ENCODE measurements at places on chromosomes 1 and 21.

DNA sequence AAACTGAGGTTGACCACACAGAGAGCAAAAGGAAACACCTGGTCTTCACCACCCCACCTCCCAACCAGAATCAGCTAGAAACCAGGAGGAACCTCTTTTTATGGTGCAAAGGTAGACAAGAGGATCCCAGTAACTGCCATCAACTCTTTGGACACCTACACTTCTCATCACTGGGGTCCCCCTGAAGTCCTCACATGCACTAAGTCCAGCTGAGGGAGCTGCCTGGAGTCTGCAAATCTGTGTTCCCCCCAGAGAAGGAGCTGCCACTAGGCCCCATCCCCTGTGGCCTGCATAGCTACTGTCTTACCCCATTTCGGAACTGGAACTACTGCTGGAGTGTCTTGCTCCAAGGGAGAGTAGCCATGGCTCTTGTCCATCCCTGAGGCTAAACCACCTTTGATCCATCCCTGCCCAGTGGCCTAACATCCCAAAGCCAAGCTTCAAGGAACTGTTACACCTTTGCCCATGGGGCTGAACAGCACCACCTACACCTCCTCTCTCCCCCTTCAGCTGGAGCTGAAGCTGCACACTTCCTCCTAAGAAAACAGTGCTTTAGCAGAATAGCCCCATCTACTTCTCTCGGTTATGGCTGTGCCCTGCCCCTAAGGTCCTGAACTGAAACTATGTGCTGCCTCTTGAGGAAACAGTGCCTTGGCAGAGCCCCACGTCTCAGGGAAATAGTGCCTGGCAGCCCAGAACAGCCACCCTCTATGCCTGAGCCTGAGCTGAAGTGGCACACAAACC, 85.4 kb upstream of the CD53 start:
- DNase-seq = no peak

- no peak for DNase-seq
Observed at GRCh38 chr21:32962268-32962667, 63.5 kb upstream of the OLIG2 start.

DNA sequence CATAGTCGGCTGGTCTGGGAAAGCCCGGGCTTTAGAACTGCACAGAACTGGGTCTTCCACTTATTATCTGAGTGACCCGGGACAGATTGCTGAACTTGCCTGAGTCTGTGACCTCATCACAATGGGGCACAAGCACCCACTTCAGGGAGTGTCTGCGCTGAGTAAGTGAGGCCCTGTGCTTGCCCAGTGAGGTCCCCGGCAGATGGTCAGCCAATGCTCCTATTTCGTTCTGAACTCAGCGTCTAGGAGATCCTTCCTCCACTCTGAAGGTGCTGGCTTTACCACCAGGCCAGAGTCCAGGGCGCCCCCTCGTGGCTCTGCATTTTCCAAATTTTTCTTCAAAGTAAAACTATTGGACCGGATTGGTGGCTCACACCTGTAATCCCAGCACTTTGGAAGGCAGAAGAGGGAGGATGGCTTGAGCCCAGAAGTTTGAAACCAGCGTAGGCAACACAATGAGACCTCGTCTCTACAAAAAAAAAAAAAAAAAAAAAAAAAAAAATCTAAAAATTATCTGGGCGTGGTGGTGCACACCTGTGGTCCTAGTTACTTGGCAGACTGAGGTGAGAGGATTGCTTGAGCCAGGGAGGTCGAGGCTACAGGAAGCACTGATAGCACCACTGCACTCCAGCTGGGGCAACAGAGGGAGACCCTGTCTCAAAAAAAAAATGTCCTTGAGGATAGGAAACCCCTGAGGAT, 61.7 kb downstream of the FCRL5 start:
- peak; percentile 79 for DNase-seq

DNA sequence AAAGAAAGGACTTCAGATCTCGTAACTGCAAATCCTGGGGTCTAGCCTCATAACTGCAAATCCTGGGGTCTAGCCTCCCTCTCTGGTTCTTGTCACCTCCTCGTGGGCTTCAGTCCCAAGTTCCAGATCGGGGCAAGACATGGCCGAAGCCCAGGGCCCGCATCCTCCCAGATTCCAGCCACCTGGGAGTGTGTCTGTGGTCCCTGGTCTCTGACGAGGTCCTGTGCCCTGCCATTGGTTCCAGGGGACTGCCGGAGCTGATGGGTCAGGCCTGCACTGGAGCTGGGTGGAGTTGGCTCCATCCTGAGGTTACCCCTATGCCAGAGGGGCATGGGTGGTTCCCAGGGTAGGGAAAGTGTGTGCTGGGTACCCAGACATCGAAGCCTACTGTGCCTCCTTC, 17.7 kb upstream of the C1orf174 start:
- DNase-seq = no peak

- no peak for DNase-seq
Observed at GRCh38 chr21:36203603-36203889, 46.9 kb downstream of the DOP1B start.

DNA sequence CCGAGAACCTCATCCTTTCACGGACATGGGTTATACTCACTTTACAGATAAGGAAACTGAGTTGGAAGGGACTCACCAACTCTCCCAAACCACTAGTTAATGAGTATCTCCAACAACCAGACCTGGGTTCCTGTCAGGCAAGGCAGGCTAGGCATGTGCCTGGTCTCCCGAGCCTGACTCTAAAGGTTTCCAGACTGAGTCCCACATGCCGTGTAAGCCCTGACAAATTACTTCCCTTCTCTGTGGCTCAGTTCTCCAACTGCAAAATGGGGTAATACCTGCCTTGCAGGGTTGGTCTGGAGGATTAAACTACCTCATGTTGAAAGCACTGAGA, 34.3 kb downstream of the SSBP3 start:
- no peak for DNase-seq

DNA sequence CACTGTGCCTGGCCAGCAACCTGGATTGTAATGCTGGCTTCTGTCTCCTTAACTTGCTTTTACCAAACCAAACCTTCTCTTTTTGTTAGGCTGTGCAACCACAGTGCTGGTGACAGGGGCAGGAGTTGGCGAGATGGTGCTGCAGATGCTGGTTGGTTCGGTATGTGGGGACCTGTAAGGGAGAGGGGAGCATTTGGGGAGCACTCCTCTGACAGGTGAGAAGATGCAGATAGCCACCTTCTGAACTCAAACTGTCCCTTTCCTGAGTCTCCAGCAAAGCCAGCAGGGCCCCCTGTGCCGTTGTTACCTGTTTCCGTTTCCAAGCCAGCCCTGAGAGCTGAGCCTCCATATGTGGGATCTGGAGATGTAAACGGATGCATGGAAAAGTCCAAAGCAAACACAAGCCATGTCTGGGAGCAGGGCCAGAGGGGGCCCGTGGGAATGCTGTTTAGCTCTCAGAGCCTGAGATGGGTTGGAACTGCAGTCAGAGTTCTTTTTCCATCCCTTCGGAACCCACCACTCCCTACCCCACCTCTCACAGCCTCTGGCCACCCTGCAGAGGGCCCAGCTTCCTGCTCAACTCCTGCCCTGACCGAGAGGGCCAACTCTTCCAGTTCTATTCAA, 34.0 kb downstream of the ELK4 start:
- peak; percentile 91 for DNase-seq

GRCh38 chr1:185670187-185670627, 64.0 kb upstream of the HMCN1 start:
- DNase-seq = no peak

DNA sequence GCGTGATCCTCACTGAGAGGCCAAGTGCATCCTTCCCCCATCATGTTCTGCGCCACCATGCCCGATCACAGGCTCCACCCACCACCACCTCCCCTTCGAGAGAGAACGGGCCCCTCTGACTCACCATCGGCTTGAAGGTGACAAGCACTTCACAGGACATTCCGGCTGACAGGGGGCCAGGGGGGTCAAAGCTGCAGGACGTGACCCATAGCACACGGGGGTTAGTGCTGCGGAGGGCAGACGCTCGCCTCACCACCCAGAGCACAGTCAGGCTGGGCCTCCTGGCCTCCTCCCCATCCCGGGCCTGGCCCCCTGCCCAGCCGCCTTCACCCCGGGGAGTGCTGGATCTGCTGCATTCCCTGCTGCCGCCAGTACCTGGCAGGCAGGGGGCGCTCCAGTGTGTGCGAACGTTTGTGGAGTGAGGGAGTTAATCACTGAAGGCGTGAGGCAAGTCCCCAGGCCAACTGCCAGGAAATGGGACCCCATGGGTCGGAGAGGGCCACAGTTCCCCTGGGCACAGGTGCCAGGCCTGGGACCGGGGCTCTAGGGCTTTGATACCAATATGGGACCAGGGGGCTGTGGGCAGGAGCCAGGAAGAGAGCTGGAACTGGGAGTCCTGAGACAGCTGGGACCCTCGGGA, 40.9 kb upstream of the TMEM52 start:
- peak; percentile 78 for DNase-seq

GRCh38 chr1:184223216-184223615, 163.6 kb upstream of the C1orf21 start:
- DNase-seq = no peak

DNA sequence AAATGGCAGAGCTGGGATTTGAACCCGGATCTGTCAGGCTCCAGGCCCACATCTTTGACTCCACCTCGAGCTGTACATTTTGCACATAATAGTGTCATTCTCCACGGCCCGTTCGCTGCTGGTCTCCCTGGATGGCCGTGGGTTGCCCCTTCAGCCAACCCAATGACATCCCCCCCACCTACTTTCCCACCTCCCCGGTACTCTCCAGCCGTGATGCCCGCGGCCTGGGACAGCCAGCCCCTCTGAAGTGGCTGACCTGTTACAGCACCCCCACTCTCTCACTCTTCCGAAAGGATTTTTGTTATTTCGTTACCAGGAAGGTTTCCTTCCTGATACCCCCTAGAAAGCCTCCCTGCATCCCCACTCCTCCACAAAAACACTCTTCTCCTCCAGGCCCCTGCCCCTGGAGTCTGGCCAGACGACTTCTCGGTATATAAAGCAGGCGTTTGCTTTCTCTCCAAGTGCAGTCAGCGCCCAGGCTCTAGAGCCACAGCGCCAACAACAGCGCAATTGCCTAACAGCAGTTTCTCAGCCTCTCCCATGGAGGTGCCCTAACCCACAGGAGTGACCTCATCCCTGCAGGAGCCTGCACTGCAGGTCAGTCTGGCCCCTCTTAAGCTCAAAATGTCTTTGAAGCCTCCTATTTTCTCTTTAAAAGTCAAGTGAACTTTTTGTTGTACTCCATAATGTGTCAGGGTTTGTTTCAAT, 14.5 kb upstream of the GJB5 start:
- no peak for DNase-seq

DNA sequence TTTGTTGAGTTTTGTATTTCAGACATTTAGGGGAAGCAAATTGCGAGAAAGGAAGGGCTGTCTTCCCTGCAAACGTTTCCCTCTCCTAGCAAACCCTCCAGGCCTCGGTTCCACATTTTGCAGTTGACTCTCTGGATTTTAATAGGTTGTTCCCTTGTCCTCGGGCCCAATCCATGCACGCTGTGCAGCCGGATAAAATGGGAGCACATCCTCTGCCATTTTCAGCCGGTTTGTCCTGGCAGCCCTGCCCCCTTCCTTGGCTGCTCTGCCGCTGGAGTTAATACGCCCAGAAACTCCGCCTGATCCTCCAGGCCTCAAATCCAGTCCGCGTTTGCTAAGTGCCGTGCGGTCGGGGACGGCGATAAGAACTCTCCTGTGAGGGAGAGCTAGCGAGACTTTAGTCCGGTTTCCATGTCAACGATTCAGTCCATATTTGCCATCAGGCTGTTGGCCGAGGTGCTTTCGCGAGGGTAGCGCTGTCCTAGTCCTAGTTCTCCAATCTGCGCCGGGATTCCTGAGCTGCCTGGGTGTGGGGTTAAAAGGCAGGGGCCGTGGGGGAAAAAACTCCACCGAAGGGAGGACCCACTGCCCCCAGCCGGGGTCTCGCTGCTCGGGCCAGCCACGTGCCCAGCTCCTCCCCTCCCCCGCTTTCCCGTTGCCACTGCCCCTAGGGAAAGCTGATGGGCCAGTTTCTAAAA, 2.9 kb upstream of the ARID1A start:
- DNase-seq = peak; percentile 93

GRCh38 chr21:41931041-41931451, 22.8 kb downstream of the C2CD2 start:
- DNase-seq = no peak

DNA sequence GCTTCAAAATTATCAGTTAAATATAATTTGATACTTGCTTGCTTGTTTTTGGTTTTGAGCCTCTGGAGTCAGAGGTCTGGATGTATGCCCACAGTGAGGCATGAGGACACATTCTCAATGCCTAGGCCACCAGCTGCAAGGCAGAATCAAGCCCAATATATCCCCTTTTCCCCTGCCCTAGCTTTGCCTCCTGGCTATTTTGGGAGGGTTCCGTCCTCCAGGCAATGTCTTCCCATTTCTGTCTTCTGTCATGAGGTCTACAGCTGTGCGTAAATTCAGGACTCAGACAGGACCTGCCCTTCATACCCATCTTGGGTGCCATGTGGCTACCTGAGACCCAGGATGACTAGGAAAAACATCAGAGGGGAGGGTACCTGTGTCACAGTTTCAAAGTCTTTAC, 19.2 kb downstream of the NRDC start:
- DNase-seq = no peak

DNA sequence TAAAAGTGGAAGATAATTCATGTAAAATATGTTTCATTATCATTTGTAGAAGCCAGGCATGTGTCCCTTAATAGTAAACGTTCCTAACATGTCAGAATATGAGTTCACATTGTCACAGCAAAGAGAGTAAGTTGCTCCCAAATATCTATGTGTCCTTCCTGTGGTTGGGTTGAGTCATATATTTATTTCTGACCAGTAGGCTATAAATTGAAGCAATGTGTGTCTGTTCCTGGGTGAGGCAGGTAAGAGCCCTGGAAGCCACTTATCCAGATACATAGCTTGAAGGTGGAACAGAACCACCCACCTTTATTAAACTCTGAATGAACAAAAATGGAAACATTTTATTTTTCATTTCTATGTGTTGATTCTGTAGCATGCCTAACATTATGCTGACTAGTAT, 2251.6 kb downstream of the NCAM2 start:
- DNase-seq = no peak

DNA sequence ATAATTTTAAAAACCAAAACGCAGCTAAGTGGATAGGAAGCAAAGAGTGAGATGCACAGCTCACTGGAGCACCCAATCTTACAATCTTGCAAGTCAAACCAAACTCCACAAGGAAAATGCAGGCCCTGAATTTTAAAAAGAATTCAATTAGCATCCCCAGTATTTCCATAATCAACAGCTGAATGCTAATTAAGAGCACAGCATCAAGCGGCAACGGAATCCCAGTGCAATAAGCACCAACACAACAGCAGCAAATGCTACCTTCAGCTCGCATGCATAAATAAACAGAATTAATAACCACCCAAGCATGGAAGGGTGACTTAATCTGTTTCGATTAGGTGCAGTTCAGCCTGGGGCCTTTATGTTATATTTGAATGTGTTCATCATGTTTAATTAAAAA, 142.9 kb downstream of the SLC45A1 start:
- no peak for DNase-seq

GRCh38 chr1:231630558-231631205, 4.1 kb downstream of the DISC1 start:
- no peak for DNase-seq

- no peak for DNase-seq
Observed at GRCh38 chr1:161215076-161215475, at the start of gene FCER1G. TSS of gene FCER1G (plus strand) at chr1:161215295. CDS start at chr1:161215322, 27 bp downstream.

GRCh38 chr1:156794506-156795373, 21.9 kb downstream of the SH2D2A start:
- DNase-seq = no peak
